ENCODE measurements at places on chromosomes 3 and 15.
A peak's percentile ranks its signal among the peaks of the same experiment; 100 is the strongest.

DNA sequence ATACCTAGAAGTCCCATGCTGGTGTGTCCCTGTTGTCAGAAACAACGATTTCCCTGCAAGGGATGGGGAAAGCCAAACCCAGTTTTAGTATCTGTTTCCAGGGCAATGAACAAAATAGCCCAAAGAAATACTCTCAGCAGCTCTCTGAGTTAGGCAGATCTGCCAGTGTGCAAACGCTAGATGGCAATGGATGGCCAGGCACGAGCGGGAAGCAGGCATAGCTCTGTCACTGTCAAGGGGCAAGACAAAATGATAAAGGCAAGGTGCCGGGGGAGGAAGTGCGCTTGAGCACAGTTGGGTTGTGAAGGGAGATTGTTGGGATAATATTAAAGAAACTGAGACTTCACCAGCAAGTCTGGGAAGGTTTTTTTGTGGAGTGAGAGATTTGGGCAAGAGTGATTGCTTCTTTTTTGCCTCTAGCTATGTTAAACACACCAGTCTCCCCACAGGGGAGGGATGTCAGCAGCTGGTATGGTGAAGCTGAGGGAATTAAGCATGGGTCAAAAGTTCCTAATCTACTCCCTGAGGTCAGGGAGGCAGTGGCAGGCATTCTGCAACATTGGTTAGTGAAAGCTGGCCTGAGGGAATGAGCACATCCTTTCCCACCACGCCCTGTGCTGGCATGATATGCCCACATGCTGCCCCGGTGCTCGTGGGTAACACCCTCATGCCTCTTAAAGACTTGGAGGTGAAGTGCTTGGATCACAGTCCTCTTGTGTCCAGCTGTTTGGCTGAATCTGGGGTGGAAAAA is 117.5 kb downstream of the PDCD6IP start:
- DNase-seq, result peak; percentile 32

DNA sequence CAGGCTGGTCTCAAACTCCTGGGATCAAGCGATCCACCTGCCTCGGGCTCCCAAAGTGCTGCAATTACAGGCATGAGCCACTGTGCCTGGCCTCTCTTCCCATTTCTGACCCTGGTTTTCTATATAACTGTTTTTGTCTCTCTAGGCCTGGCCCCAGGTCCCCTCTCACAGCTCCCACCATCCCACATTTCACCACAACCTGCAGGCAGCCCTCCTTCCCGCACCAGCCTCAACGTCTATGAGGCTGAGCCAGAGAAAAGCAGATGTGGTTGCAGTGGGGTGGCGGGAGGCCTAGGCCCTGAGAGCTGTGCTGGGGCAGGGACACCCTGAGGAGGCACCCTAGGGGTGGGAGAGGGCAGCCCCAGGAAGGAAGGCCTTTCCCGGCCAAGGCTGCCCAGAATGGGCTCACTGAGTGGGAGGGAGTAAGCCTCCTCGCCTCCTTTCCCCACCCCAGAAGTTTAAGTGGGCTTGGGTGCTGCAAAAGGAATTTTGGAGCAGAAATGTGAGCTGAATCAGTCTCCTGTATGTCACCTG is 99.7 kb downstream of the LSM3 start:
- no peak for DNase-seq

GRCh38 chr3:65593780-65594752 is 444.7 kb downstream of the MAGI1 start:
- DNase-seq, result no peak

DNA sequence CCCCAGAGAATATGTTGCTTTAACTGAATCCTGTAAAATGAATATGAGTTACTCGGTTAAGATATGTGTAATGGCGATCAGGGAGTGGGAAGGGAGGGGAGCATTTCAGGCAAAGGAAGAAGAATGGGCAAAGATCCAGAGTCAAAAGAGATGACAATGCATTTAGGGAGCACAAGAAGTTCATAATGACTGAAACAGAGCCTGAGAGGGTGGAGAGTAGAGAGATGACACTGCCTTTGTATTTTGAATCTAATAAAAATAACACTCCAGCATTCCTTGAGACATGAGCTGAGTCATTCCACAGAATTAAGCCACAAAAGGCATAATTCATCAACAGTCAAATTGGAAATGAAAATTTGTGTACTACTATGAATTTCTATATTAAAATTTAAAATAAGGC is 105.3 kb upstream of the PEX5L start:
- DNase-seq, result no peak

GRCh38 chr3:197431346-197431910 is 124.3 kb downstream of the BDH1 start:
- no peak for DNase-seq

DNA sequence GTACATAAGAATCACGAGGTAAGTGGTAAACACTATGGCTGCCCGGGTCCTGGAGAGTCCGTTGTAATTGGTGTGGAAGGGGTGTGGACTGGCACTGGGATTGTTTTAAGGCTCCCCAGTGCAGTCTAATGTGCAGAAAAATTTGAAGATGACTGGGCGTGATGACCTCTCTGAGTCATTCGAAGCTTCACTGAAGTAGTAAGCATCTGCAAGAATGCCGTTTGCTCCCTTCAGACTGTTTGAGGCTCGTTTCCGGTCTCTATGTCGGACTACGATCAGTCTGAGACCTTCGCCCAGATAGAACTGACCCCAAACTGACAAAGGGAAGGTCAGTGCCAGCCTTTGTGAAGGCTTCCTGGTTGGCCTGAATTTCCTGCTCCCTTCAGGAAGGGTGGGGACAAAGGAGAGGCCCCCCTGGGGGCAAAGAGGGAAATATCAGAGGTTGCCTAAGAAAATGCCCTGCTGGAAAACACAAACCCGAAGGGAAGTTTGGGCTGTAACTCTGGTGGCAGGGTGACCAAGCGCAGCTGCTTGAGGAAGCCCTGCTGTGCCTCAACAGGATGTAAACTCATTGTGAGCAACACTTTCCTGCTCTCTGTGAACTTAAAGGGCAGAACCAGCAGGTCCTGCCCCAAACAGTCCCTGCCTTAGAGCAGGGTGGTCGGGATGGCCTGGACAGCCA is 34.6 kb downstream of the BTD start:
- DNase-seq, result no peak
